ENCODE measurements at places on chromosomes 7 and 10. TPM values are rescaled to one million over a fixed set of nuclear protein-coding genes. Genes with fewer than 3 reads are reported as not detected.

GRCh38 chr7:114519240-114519639 is 104.6 kb downstream of the FOXP2 start:
- no peaks in the 10 kb centered on the region for H3K27me3 ChIP-seq
- H3K27ac ChIP-seq: peak overlapping the region; percentile 21
- H3K4me1 ChIP-seq: peaks cover 15% of the 10 kb centered on the region
- DNase-seq: peak; percentile 74

Gene GRK5
- 4.7 TPM for total RNA-seq

Gene LIPN
- not detected for total RNA-seq

DNA sequence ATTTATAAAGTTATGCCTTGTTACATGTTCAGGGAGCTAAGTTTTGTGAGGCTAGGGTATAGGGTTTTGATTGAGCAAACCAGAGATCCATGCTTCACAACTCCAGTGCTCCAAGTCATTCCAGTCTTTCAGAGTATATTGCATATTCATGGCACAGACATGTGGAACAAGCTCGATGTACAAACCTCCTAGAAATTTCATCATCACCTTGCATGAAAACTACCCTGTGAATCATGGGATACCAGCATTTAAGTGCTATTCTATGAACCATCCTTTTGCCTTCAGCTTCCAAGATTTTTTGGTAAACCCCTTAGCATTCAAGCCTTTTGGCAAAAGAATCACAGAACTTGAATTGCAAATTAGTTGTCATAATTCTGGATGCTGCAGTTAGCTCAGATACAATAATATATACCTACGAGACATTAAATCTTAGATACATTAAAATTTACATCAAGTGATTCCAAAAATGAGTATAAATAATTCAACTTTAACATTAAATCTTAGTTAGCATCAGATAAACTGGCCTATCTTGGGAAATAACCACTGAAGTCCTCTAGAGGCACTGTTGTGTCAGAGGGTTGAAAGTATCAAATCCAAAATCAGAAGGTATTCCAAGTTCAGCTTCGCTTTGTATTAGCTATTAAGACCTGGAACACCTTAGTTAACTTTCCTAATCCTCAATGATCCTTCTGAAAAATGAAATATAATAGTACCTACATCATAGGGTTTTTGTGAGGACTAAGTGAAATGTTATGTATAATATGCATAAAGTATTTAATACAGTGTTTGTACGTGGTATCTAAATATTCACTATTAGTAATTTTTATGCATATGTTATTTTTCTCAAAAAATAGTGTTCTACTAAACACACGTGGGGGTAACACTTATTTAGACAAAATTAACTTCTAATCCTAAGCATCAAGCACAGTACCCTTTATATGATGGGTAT is 55.5 kb upstream of the CABCOCO1 start:
- no peaks in the 10 kb centered on the region for H3K36me3 ChIP-seq
- no peak overlapping the region for H3K27ac ChIP-seq

Gene TDRD1
- total RNA-seq: 0.61 TPM

GRCh38 chr7:39950473-39951225 is 593 bp downstream of the CDK13 start:
- peak; percentile 42 for DNase-seq
- no peaks in the 10 kb centered on the region for H3K27me3 ChIP-seq
- peak overlapping the region; percentile 79 for H3K27ac ChIP-seq
- H3K4me1 ChIP-seq: no peaks in the 10 kb centered on the region
- no peaks in the 10 kb centered on the region for H3K36me3 ChIP-seq
- peak overlapping the region; percentile 88 for H3K4me3 ChIP-seq

Gene TMUB1
- 43.5 TPM for total RNA-seq

- H3K4me3 ChIP-seq: no peak overlapping the region
- no peaks in the 10 kb centered on the region for H3K36me3 ChIP-seq
- no peak overlapping the region for H3K27ac ChIP-seq
- no peak for DNase-seq
- no peaks in the 10 kb centered on the region for H3K27me3 ChIP-seq
Measured at GRCh38 chr7:101781439-101781838, 36.0 kb upstream of the CUX1 start.

Gene OIT3
- total RNA-seq: 0.08 TPM

DNA sequence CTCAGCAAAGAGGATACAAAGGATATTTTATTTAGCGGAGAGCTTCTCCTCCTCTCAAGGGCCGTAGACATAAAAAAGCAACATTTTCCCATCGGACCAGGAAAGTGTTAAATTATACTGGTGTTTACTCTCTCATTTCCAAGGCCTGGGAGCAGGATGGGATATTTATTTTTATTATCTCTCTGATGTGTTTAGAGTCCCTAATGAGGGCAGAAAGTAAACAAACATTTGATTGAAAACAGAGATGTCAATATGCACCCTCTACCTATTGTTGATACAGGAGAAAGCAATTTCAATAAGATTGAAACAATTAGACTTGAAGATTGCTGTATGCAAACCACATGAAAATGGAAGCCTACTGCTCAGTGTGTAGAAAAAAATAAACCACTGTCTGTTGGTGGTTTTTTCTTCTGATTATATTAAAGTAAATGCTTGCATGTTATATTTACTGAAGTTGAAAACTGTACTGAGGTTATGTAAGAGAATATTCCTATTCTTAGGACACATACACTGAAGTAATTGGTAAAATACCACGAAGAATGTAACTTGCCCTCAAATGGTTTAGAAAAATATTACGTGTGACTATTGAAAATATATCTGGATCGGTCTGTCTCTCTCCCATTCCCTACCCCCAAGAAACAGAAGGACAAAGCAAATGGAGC is 59.3 kb downstream of the ATXN7L1 start:
- H3K36me3 ChIP-seq: no peaks in the 10 kb centered on the region
- H3K27ac ChIP-seq: no peak overlapping the region
- H3K4me1 ChIP-seq: peaks cover 6% of the 10 kb centered on the region
- H3K27me3 ChIP-seq: no peaks in the 10 kb centered on the region
- DNase-seq: no peak

DNA sequence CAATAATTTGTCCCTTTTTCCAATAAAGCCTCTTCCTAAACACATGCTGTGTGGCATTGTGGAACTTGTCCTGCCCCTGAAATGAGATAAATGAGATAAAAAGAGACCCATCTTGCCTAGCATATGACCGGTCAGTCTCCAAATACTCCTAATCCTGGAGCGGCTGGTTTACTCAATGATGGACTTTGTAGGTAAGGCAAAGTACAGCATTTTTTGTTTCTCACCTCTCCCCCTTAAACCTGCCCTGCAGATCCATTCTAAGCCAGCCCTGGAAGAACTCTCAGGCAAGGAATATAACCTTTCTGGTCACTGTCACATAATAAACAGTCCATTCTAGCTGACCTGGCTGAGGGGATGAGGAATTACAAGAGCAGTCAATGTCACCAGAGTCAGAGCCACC is 110.7 kb downstream of the C1GALT1 start:
- no peaks in the 10 kb centered on the region for H3K4me1 ChIP-seq
- no peak for DNase-seq
- no peaks in the 10 kb centered on the region for H3K27me3 ChIP-seq
- no peak overlapping the region for H3K27ac ChIP-seq

- H3K4me1 ChIP-seq: peaks cover 16% of the 10 kb centered on the region
- no peaks in the 10 kb centered on the region for H3K27me3 ChIP-seq
- H3K4me3 ChIP-seq: no peak overlapping the region
- DNase-seq: peak; percentile 27
Measured at GRCh38 chr7:78148166-78148894, 349.8 kb downstream of the PHTF2 start.

- H3K27ac ChIP-seq: no peak overlapping the region
- no peak overlapping the region for H3K4me3 ChIP-seq
- no peaks in the 10 kb centered on the region for H3K4me1 ChIP-seq
- no peaks in the 10 kb centered on the region for H3K27me3 ChIP-seq
- no peaks in the 10 kb centered on the region for H3K36me3 ChIP-seq
Measured at GRCh38 chr7:19871102-19871501, 97.7 kb upstream of the TMEM196 start.

Gene CXCL12
- not detected for total RNA-seq

Gene MPLKIP
- total RNA-seq: 47.7 TPM

DNA sequence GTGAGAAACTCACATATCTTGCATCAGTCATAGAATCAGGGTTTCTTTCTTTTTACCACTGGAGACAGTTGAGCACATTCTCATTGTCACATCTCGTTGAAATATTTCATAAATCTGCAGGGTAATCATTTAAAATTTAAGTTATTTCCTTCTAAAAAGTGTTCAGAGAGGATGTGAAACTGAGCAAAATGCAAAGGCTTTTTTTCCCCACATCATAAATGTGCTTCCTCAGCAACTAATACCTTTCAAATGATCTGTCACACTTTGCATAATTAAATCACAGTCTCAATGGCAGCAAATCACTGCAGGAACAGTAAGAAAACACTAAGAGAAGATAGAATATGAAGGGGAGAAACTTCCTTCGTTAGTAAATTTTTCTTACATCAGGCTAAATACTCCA is 187.5 kb downstream of the EVX1 start:
- H3K4me3 ChIP-seq: no peak overlapping the region
- peaks cover 7% of the 10 kb centered on the region for H3K4me1 ChIP-seq

DNA sequence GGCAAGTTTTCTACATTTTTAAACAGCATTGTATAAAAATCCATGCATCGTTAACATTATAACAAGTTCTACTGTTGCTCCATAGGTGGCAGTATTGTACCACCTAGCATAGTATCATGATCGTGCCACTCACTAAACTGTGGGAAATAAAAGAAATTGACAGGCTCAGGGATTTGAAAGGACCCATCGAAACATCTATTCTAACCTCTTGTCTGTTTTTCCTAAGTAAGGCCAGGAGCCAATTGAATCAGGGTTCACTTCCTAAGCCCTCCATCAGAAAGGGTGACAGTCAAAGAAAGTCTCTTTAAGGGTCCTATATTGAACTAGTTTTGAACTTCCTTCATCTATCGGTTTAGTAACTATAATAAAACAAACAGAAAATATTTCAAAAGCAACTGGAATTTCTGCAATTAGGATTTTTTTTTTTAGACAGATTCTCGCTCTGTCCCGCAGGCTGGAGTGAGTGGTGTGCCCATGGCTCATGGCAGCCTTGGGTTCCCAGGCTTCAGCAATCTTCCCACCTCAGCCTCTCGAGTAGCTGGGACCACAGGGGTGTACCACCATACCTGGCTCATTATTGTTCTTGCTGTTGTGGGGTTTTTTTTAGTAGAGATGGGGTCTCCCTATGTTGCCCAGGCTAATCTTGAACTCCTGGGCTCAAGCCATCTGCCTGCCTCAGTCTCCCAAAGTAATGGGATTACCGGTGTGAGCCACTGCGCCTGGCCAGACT is 9.4 kb downstream of the HACD1 start:
- no peak overlapping the region for H3K4me3 ChIP-seq
- no peaks in the 10 kb centered on the region for H3K27me3 ChIP-seq
- H3K4me1 ChIP-seq: no peaks in the 10 kb centered on the region
- no peak for DNase-seq
- no peak overlapping the region for H3K27ac ChIP-seq

Gene GJD4
- 1.2 TPM for total RNA-seq

DNA sequence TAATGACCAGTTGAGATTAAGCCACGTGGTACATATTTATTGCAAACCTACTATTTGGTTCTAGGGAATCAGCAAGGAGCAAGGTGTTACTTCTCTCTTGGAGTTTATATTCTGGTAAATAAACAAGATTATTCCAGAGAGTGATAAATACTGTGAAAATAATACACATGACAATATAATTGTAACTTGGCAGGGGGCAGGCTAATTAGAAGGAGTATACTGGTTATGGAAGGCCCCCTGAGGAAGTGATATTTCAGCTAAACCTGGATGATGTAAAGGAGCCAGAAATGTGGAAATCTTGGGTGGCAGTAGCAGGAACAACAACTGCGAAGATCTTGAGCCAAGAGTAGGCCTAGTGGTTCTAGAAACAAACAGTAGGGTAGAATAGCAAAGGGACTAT is 111.8 kb downstream of the SDK1 start:
- H3K27me3 ChIP-seq: no peaks in the 10 kb centered on the region
- peaks cover 18% of the 10 kb centered on the region for H3K4me1 ChIP-seq
- no peak overlapping the region for H3K4me3 ChIP-seq

Gene TRPV5
- not detected for total RNA-seq

DNA sequence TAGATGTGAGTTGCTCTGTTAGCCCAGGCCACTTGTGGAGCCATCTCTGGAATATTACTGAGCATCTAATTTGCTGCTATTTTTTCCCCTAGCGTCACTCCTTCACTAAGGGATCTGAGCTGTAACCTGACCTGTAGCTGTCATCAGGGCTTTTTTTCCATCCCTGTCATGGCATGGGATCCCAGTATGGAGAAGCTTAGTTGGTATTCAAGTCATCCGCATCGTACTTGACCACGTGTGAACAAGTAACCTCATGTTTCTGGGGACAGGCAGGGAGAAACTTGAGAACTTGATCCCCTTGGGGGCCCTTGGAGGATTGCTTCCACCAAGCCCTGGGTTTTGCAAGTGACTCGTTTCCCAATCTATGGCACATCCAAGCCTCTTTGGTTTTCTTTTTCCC is 474.4 kb upstream of the GALNT17 start:
- no peak overlapping the region for H3K4me3 ChIP-seq
- peaks cover 13% of the 10 kb centered on the region for H3K4me1 ChIP-seq
- H3K36me3 ChIP-seq: no peaks in the 10 kb centered on the region
- H3K27ac ChIP-seq: no peak overlapping the region
- peak; percentile 70 for DNase-seq
- no peaks in the 10 kb centered on the region for H3K27me3 ChIP-seq

Gene SPDYE2B
- total RNA-seq: not detected

DNA sequence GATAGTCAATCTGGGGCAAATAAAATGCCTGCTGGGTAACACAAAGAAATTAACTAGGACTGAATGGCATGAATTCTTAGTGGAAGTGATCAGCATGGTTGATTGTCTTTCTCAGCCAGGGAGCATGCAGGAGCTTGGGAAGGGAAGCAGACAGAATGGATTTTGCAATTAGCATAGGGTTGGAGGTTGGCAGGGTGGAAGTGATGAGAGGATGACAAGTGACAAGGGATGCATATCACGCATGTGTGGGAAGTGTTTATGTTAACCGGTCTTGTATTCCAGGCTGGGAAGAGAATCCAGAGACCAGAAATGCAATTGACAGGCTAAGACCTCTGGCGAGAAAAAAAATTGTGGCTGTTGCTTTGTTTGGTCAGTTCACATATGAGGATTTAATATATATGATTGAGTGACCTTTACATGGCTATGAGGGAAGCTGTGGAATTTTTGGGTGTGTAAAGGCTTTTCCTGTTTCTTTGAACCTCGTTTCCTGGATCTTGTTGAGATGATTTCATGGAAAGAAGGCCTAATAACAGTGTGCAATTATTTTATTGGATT is 8.3 kb downstream of the MDFIC start:
- no peaks in the 10 kb centered on the region for H3K27me3 ChIP-seq
- no peak for DNase-seq
- H3K27ac ChIP-seq: no peak overlapping the region
- H3K4me3 ChIP-seq: no peak overlapping the region
- H3K4me1 ChIP-seq: peaks cover 15% of the 10 kb centered on the region

- no peak for DNase-seq
- H3K27ac ChIP-seq: no peak overlapping the region
- no peaks in the 10 kb centered on the region for H3K27me3 ChIP-seq
- peaks cover 11% of the 10 kb centered on the region for H3K4me1 ChIP-seq
Measured at GRCh38 chr10:112769611-112770370, 180.3 kb upstream of the TCF7L2 start.

- peaks cover 22% of the 10 kb centered on the region for H3K4me1 ChIP-seq
- H3K27ac ChIP-seq: peak overlapping the region; percentile 89
- no peak overlapping the region for H3K4me3 ChIP-seq
- no peaks in the 10 kb centered on the region for H3K27me3 ChIP-seq
- peak; percentile 87 for DNase-seq
Measured at GRCh38 chr7:70710011-70710480, 421.9 kb upstream of the GALNT17 start.

Data from SJCRH30 (cell line).